Central memory CD8-positive, alpha-beta T cell (primary cell): ENCODE measurements at places on chromosomes 12 and 14.

GRCh38 chr14:95132760-95133159, 24.6 kb downstream of the DICER1 start:
- H3K27ac ChIP-seq, result peak overlapping the region; percentile 7
- DNase-seq, result no peak
- H3K27me3 ChIP-seq, result no peaks in the 10 kb centered on the region
- H3K36me3 ChIP-seq, result peaks cover 38% of the 10 kb centered on the region
- H3K4me1 ChIP-seq, result peaks cover 41% of the 10 kb centered on the region
- H3K4me3 ChIP-seq, result no peak overlapping the region

- H3K4me3 ChIP-seq, result no peak overlapping the region
- H3K27me3 ChIP-seq, result peaks cover 8% of the 10 kb centered on the region
- no peak for DNase-seq
Observed at GRCh38 chr12:104177663-104178501, 37.7 kb upstream of the TXNRD1 start.

DNA sequence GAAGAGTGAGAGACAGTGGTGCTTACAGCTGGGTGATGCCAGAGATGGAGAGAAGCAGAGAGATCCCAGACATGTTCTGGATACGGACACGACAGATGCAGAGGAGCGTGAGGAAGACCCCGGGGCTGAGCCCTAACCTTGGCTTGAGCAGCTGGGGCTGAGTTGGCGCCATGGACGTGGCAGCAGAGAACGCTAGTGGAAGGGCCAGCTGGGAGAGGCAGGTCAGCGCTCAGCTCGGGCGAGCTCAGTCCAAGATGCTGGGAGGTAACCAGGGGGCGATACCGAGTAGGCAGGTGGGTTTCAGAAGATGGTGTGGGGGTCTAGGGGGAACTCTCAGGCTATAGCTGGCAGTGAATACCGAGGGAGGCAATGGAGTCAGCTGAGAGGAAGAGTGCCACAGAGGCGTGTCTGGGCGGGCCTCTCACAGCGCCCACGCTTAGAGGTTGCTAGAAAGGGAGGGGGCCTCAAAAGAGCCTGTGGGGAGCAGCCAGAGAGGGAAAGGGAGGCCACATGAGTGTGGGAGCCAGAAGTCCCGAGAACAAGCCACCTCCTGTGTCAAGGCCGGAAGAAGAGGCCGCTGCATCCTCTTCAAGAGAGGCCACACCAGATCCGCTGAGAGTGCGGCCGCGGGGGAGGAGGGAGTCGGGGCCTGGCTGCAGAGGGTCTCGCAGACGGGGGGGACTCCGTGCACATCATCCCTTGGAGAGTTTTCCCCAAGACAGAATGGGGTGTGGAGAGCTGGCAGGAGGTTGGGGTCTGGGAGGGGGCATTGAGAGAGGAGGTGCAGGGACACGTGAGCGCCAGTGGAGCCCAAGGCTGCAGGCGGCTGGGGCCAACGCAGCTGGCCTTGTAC, 57.0 kb upstream of the DIO3 start:
- no peak overlapping the region for H3K4me3 ChIP-seq
- no peaks in the 10 kb centered on the region for H3K36me3 ChIP-seq

GRCh38 chr14:96064866-96065265, 25.7 kb downstream of the C14orf132 start:
- H3K36me3 ChIP-seq, result no peaks in the 10 kb centered on the region
- no peak overlapping the region for H3K27ac ChIP-seq
- no peaks in the 10 kb centered on the region for H3K4me1 ChIP-seq
- DNase-seq, result no peak

DNA sequence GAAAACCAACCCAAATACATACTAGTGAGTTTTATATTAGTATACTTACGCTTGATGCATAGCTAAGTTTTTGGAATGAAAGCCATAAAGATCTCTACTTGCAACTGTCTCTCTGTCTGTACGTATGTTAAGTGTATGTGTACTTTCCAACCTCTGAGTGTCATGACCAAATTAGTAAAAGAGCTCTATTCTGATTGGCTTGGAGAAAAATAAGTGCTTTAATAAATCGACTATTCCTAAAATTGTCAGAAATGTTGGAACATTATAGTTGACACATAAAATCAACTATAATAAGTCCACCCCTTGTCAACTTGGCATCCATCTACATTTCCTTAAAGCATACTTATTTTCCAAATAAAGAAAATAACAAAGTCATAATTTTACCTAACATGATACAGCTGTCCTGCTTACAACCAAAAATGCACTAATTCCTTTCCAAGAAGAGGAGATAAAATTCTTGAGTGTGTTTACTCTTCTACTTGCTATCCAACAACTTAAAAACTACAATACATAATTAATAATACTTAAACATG, 507.4 kb upstream of the ATP2B1 start:
- DNase-seq, result no peak
- H3K27me3 ChIP-seq, result peaks cover 23% of the 10 kb centered on the region
- no peaks in the 10 kb centered on the region for H3K36me3 ChIP-seq

DNA sequence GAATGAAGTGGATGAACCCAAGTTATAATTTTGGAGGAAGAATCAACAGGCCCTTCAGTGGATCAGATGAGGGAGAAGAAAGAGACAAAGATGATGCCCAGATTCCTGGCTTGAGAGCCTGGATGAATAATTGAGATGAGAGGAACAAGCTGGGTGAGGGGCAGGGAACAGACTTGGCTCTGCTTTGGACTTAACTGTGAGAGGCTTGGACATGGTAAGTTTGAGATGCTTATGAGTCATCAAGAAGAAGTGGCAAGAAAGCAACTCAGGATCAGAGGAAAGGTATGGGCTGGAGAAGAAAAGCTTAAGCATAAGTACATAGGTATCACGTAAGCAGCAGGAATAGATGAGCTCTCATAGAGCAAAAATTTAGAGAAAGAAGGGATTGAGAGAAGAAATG, 55.3 kb downstream of the FIGNL2 start:
- no peak overlapping the region for H3K27ac ChIP-seq
- H3K4me3 ChIP-seq, result no peak overlapping the region
- no peaks in the 10 kb centered on the region for H3K4me1 ChIP-seq
- no peaks in the 10 kb centered on the region for H3K27me3 ChIP-seq
- no peak for DNase-seq

- no peak overlapping the region for H3K27ac ChIP-seq
- H3K4me1 ChIP-seq, result peaks cover 30% of the 10 kb centered on the region
- H3K27me3 ChIP-seq, result no peaks in the 10 kb centered on the region
- DNase-seq, result no peak
Observed at GRCh38 chr12:92912052-92912451, 17.0 kb downstream of the EEA1 start.

GRCh38 chr12:2233034-2233433, 180.2 kb downstream of the CACNA1C start:
- H3K36me3 ChIP-seq, result no peaks in the 10 kb centered on the region
- peaks cover 56% of the 10 kb centered on the region for H3K27me3 ChIP-seq
- no peak overlapping the region for H3K27ac ChIP-seq
- no peak for DNase-seq

- no peaks in the 10 kb centered on the region for H3K4me1 ChIP-seq
- peaks cover 12% of the 10 kb centered on the region for H3K27me3 ChIP-seq
- peak overlapping the region; percentile 25 for H3K27ac ChIP-seq
- H3K4me3 ChIP-seq, result peak overlapping the region; percentile 34
- H3K36me3 ChIP-seq, result peaks cover 3% of the 10 kb centered on the region
- DNase-seq, result no peak
Observed at GRCh38 chr14:103880348-103881267, 33.2 kb upstream of the PPP1R13B start.

GRCh38 chr14:94601884-94602391, 10.3 kb upstream of the SERPINA3 start:
- peaks cover 19% of the 10 kb centered on the region for H3K27me3 ChIP-seq
- H3K4me3 ChIP-seq, result no peak overlapping the region
- no peak for DNase-seq
- peaks cover 4% of the 10 kb centered on the region for H3K36me3 ChIP-seq
- H3K27ac ChIP-seq, result no peak overlapping the region
- H3K4me1 ChIP-seq, result no peaks in the 10 kb centered on the region

DNA sequence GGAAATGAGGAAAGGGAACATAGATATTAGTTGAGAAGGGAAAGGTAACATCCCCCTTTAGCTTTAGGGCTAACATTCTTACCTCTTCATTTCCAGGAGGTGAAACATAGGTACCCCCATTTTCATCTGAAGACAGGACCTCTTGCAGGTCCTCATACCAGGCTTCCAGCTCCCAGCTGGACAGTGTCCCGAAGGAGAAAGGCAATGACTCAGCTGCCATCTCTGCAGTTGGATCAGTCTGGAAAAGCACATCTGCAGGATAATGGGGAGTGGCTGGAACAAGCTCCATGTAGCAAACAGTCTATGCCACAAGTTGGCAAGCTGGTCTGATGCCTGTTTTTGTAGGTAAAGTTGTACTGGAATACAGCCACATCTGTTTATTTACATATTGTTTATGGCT, 3.1 kb downstream of the DDIT3 start:
- H3K27me3 ChIP-seq, result no peaks in the 10 kb centered on the region
- no peak for DNase-seq
- no peak overlapping the region for H3K4me3 ChIP-seq
- H3K4me1 ChIP-seq, result peaks cover 33% of the 10 kb centered on the region
- H3K36me3 ChIP-seq, result peaks cover 72% of the 10 kb centered on the region

DNA sequence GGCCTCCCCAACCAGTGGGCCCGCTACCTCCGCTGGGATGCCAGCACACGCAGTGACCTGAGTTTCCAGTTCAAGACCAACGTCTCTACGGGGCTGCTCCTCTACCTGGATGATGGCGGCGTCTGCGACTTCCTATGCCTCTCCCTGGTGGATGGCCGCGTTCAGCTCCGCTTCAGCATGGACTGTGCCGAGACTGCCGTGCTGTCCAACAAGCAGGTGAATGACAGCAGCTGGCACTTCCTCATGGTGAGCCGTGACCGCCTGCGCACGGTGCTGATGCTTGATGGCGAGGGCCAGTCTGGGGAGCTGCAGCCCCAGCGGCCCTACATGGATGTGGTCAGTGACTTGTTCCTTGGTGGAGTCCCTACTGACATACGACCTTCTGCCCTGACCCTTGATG, 73.0 kb downstream of the NRXN3 start:
- H3K4me1 ChIP-seq, result no peaks in the 10 kb centered on the region
- no peak for DNase-seq
- H3K36me3 ChIP-seq, result no peaks in the 10 kb centered on the region
- no peak overlapping the region for H3K27ac ChIP-seq

DNA sequence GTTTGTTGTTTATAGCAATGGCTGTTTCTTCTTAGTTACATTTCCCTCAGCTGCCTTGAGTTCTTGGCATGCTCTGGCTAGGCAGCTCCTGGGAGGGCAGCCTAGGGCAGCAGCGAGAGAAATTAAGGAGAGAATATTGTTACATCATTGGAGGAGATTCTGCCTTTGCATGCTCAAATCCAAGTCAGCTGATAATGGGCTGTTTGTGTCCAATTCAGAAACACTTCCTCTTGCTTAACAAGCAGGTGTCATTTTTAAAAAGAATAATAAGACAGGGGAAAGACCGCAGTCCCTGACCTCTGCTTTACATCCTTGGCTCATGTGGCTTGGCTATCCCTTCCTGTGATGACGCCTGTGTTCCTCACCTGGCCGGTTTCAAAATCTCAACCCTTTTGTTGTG, 76.9 kb downstream of the ESR2 start:
- no peaks in the 10 kb centered on the region for H3K27me3 ChIP-seq
- H3K4me1 ChIP-seq, result no peaks in the 10 kb centered on the region
- H3K4me3 ChIP-seq, result no peak overlapping the region
- H3K27ac ChIP-seq, result no peak overlapping the region

GRCh38 chr12:108702595-108703320, 28.6 kb downstream of the CORO1C start:
- H3K27ac ChIP-seq, result no peak overlapping the region
- H3K4me3 ChIP-seq, result no peak overlapping the region
- H3K36me3 ChIP-seq, result no peaks in the 10 kb centered on the region
- DNase-seq, result no peak
- peaks cover 7% of the 10 kb centered on the region for H3K4me1 ChIP-seq

- no peak overlapping the region for H3K4me3 ChIP-seq
- no peak overlapping the region for H3K27ac ChIP-seq
- H3K36me3 ChIP-seq, result peaks cover 11% of the 10 kb centered on the region
- no peak for DNase-seq
Observed at GRCh38 chr12:131902332-131903241, 8.2 kb downstream of the ULK1 start.

GRCh38 chr12:132466241-132467201, 23.4 kb upstream of the FBRSL1 start:
- peaks cover 6% of the 10 kb centered on the region for H3K36me3 ChIP-seq
- no peaks in the 10 kb centered on the region for H3K27me3 ChIP-seq
- H3K4me3 ChIP-seq, result no peak overlapping the region

DNA sequence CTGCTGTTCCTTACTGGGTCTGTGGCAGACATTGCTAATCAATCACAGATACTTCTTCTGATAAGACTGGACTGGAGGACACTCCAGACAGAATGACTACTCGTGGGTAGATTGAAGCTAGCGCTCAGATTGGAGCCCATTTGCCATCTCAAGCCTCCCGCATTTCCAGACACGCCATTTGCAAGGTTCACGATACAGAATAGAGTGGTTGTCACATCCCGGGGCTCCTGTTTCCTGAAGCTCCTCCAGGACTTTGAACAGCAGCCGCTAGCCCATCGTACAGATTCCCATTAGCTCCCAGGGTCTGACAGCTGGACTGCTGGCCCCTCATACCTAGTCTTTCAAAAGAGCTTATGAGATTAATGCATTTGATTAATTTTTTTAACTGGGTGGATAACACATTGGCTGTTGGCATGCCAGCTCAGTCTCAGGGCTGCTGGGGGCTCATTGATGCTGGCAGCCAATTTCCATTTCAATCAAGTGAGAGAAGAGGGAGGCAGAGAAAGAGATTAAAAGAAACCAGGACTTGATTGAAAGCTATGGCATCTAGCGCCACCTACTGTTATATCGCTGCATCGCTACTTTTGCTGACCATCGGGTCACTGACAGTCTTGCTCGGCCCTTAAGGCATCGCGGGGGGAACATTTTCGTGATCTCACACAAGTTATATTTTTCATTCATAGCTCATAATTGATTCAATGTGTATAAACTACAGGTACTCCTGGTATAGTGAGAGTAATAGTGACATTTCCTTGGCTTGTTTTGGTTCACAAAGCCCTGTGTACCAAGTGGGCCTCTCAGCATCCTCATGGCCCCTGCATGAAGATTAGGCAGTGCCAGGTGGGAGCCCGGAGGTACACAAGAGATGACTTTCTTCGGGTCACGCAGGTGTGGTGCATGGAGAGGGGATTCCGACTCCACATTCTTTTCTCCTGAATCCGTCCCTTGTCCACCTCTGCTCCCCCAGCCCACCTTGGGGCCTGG, 78.6 kb downstream of the CCDC60 start:
- H3K27me3 ChIP-seq, result peaks cover 51% of the 10 kb centered on the region
- H3K27ac ChIP-seq, result no peak overlapping the region
- H3K4me1 ChIP-seq, result peaks cover 9% of the 10 kb centered on the region
- H3K4me3 ChIP-seq, result no peak overlapping the region
- H3K36me3 ChIP-seq, result no peaks in the 10 kb centered on the region

- H3K4me1 ChIP-seq, result no peaks in the 10 kb centered on the region
- no peak for DNase-seq
- peaks cover 20% of the 10 kb centered on the region for H3K27me3 ChIP-seq
- no peaks in the 10 kb centered on the region for H3K36me3 ChIP-seq
Observed at GRCh38 chr12:98185606-98186005, 329.8 kb upstream of the TMPO start.
